ENCODE measurements at places on chromosomes 5 and 9. TPM values are rescaled to one million over a fixed set of nuclear protein-coding genes. Genes with fewer than 3 reads are reported as not detected.

GRCh38 chr5:68698025-68698940, 395.5 kb upstream of the SLC30A5 start:
- no peaks in the 10 kb centered on the region for H3K4me1 ChIP-seq
- H3K4me3 ChIP-seq: no peak overlapping the region
- H3K27ac ChIP-seq: no peak overlapping the region
- DNase-seq: no peak

GRCh38 chr5:155834271-155834975, 492.5 kb upstream of the SGCD start:
- H3K36me3 ChIP-seq: no peaks in the 10 kb centered on the region
- H3K4me1 ChIP-seq: no peaks in the 10 kb centered on the region
- DNase-seq: no peak
- no peak overlapping the region for H3K27ac ChIP-seq

DNA sequence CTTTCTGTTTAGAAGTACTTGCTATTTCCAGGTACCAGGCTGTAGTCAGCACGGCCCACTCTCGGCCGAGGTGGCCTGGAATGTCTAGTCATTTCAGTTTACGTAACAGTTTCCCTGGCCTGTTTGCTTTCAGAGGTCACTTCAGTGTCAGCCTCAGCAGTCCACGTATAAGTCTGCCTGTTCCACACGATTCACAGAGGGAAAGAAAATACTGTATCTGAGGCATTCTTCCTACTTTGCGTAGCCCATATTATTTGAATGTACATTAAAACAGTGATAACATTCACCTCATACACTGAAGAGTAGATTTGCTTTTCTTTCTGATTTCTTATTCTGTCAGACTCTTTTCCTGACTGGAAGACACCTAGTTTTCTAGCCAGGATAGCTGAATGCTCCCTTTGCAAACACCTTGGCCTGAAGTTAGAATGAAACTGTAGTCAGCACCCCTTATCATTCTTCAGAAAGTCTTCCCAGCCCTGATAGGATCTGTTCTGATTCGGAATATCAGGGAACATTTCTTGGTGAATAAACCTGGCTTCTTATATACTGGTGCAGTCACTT, 140.9 kb downstream of the AOPEP start:
- H3K4me3 ChIP-seq: no peak overlapping the region
- H3K36me3 ChIP-seq: no peaks in the 10 kb centered on the region
- no peak for DNase-seq

DNA sequence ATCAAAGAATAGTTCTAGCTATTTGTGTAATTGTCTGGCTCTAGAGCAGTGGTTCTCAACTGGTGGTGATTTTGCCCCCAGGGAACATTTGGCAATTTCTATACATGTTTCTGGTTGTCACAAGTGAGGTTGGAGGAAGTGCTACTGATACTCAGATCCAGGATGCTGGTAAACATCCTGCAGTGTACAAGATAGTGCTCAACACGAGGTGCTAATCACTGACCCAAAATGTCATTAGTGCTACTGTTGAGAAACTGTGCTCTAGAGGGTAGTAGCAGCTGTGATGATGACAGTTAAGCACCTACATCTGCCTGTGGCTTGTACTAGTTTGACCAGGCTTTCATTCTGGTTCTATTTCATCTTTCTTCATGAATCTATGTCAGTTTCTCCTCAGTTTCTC, 22.1 kb downstream of the LRRC19 start:
- H3K27me3 ChIP-seq: no peaks in the 10 kb centered on the region
- DNase-seq: no peak
- no peak overlapping the region for H3K27ac ChIP-seq
- no peaks in the 10 kb centered on the region for H3K4me1 ChIP-seq
- H3K4me3 ChIP-seq: no peak overlapping the region
- H3K36me3 ChIP-seq: peaks cover 18% of the 10 kb centered on the region

GRCh38 chr5:147481874-147482705, 27.8 kb downstream of the DPYSL3 start:
- no peaks in the 10 kb centered on the region for H3K27me3 ChIP-seq
- no peaks in the 10 kb centered on the region for H3K36me3 ChIP-seq
- H3K4me3 ChIP-seq: no peak overlapping the region
- H3K4me1 ChIP-seq: peaks cover 7% of the 10 kb centered on the region

DNA sequence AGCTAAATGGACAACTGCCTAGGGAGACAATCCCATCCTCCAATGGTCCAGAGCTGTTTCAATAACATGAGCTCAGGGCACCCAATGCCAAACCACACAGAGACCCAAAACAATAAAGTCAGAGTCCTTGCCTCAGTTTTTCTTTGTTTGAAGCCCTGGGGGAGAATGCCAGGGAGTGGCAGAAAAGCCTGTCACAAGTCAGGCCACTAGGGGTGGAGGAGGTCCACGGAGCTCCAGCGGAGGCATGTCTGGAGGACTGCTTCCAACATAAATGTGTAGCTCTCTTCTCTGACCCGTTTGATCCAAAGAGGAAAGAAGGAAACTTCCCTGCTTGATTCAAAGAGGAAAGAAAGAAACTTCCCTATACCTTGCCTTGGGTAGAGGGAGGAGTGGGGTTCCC, 175.3 kb downstream of the HSPA4 start:
- H3K4me3 ChIP-seq: no peak overlapping the region
- no peaks in the 10 kb centered on the region for H3K27me3 ChIP-seq
- DNase-seq: peak; percentile 18
- H3K4me1 ChIP-seq: peaks cover 5% of the 10 kb centered on the region
- H3K27ac ChIP-seq: no peak overlapping the region

DNA sequence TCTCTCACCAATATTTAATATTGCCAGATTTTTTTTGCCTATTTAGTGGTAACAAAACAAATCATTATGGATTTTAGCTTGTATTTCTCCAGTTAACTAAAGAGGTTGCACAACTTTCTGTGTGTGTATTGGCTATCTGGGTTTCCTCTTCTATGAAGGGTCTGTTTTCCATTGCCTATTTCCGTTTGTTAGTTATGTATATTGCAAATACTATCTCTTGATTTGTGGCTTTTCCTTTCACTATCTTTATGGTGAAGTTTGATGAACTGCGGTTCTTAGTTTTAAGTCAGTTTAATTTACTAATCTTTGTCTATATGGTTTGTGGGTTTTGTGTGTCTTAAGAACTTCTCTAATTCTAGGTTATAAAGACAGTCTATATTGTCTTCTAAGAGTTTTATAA, 136.3 kb downstream of the CEP120 start:
- DNase-seq: no peak
- no peak overlapping the region for H3K27ac ChIP-seq
- H3K36me3 ChIP-seq: no peaks in the 10 kb centered on the region
- H3K4me1 ChIP-seq: peaks cover 5% of the 10 kb centered on the region

DNA sequence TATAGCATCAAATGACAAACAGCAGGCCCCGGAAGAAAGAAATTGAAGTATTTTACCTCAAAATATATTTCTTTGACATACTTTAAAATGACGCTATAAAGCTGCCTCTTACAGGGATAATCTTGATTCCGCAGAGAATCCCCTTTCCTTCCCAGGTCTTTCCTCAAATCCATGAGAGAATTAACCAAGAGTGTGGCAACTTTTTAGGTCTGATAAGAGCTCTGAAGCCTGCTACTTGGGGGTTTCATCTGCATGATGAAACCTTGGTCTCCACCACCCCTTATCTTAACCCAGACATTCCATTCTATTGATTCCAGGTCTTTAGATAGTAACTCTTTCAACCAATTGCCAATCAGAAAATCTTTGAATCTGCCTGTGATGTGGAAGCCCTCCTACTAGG, 173.8 kb downstream of the CEMIP2 start:
- H3K4me1 ChIP-seq: no peaks in the 10 kb centered on the region
- H3K36me3 ChIP-seq: no peaks in the 10 kb centered on the region
- no peak overlapping the region for H3K27ac ChIP-seq
- no peak overlapping the region for H3K4me3 ChIP-seq
- H3K27me3 ChIP-seq: no peaks in the 10 kb centered on the region
- no peak for DNase-seq

- no peak overlapping the region for H3K27ac ChIP-seq
- H3K4me3 ChIP-seq: no peak overlapping the region
- H3K27me3 ChIP-seq: no peaks in the 10 kb centered on the region
- no peak for DNase-seq
- peaks cover 4% of the 10 kb centered on the region for H3K4me1 ChIP-seq
These were observed 131.9 kb downstream of the DCP2 start for GRCh38 chr5:113108485-113108884.

DNA sequence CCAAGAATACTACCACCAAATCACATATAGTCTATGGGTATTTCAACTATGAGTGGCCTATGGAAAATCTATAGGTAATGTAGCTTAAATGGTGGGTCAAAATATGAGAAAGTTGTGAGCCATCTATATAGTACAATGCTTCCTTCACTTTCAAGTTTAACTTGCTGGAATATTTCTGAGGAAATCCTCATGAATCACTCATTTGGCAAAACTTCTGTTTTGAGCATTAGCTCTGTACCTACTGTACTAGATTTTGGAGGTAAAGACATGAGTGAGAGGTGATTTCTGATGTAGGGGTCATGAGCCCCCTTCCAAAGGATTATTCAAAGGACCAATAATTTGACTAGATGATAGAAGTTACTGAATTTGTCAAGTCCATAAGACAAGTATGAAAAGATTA, 80.6 kb upstream of the DAB2 start:
- no peak overlapping the region for H3K4me3 ChIP-seq
- H3K4me1 ChIP-seq: no peaks in the 10 kb centered on the region
- H3K36me3 ChIP-seq: no peaks in the 10 kb centered on the region
- no peaks in the 10 kb centered on the region for H3K27me3 ChIP-seq
- DNase-seq: no peak
- no peak overlapping the region for H3K27ac ChIP-seq

DNA sequence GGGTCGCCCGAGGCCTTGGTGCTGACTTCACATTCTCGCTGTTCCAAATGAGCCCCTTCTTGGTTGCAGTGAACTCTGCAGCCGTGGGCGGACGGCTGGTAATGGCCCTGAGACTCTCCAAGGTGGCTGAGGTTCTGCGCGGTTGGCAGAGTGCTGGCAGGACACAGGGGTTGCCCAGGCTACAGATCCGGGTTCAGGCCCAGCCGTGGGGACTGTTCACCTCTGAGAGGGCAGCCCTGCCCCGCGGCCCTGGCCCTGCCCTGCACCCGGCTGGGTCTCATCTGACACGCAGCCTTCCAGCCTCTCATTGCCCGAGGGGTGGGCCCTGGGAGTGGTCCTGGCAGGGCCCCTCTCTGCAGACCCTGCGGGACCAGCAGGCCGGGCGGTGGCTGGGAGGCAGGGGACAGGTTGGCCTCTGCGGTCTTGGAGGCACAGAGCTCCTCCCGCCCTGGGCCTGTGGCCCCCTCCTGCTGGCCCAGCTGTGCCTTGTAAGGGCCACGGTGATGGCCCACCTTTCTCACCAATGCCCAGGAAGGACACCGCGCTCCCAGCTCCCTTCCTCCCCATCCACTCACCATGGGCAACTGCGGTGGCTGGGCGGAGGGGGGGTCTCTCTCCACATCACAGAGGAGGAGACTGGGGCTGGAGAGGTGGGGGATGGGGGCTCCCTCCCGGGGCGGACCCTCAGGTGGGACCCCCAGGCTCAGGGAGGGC, 51.6 kb downstream of the AHRR start:
- peaks cover 3% of the 10 kb centered on the region for H3K27me3 ChIP-seq
- peaks cover 25% of the 10 kb centered on the region for H3K36me3 ChIP-seq
- DNase-seq: no peak
- H3K27ac ChIP-seq: no peak overlapping the region
- no peak overlapping the region for H3K4me3 ChIP-seq
- H3K4me1 ChIP-seq: peaks cover 23% of the 10 kb centered on the region

- no peak overlapping the region for H3K4me3 ChIP-seq
- H3K27me3 ChIP-seq: no peaks in the 10 kb centered on the region
- no peaks in the 10 kb centered on the region for H3K36me3 ChIP-seq
- no peak overlapping the region for H3K27ac ChIP-seq
- peaks cover 17% of the 10 kb centered on the region for H3K4me1 ChIP-seq
- DNase-seq: no peak
These were observed 127.4 kb downstream of the COL23A1 start for GRCh38 chr5:178462816-178463215.

DNA sequence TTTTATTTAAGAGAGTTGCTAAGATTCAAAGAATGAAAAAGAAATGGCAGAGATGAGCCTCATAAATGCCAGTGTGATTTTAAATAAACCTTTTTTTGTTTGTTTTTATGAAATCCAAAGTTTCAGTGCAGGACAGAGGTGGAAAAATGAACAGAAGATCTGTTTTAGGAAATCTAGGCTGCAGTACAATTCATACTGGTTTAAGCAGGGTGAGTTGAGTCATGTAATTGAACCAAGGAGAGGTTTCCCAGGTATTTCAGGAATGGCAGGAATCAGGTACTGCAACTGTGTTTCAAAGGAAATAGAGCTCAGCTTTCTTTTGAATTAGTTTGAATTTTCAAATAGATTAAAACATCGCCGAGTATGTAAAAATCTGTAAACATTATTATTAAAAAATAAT, 3.0 kb upstream of the ANKRD31 start:
- no peak for DNase-seq
- peaks cover 5% of the 10 kb centered on the region for H3K4me1 ChIP-seq
- no peaks in the 10 kb centered on the region for H3K27me3 ChIP-seq

Gene PAM
- 194 TPM for total RNA-seq

Gene CHD1
- total RNA-seq: 51.0 TPM

Gene TAS2R1
- total RNA-seq: 0.69 TPM

Gene S1PR3
- total RNA-seq: 21.2 TPM

Gene NMUR2
- total RNA-seq: 0.83 TPM

Gene UCK1
- total RNA-seq: 14.2 TPM

Gene TAL2
- 2.5 TPM for total RNA-seq

Gene PCDHB2
- 5.8 TPM for total RNA-seq

Gene MARCHF11
- total RNA-seq: 5.5 TPM

Gene MYOT
- total RNA-seq: 3.0 TPM

Gene AGTPBP1
- total RNA-seq: 59.4 TPM

Gene RANBP17
- 95.4 TPM for total RNA-seq

Gene IL7R
- 1.3 TPM for total RNA-seq

Gene PDZD2
- total RNA-seq: 22.1 TPM

Gene CDKN2B-AS1
- 0.50 TPM for total RNA-seq

All from spinal cord (tissue), 10 donors.